ENCODE measurements at places on chromosomes 16 and 17.

- no peak for DNase-seq
- no peak overlapping the region for H3K27ac ChIP-seq
- no peaks in the 10 kb centered on the region for H3K27me3 ChIP-seq
- H3K4me1 ChIP-seq = no peaks in the 10 kb centered on the region
- no peaks in the 10 kb centered on the region for H3K36me3 ChIP-seq
These were observed 167.1 kb downstream of the HAPSTR1 start for GRCh38 chr16:9258423-9259051.

DNA sequence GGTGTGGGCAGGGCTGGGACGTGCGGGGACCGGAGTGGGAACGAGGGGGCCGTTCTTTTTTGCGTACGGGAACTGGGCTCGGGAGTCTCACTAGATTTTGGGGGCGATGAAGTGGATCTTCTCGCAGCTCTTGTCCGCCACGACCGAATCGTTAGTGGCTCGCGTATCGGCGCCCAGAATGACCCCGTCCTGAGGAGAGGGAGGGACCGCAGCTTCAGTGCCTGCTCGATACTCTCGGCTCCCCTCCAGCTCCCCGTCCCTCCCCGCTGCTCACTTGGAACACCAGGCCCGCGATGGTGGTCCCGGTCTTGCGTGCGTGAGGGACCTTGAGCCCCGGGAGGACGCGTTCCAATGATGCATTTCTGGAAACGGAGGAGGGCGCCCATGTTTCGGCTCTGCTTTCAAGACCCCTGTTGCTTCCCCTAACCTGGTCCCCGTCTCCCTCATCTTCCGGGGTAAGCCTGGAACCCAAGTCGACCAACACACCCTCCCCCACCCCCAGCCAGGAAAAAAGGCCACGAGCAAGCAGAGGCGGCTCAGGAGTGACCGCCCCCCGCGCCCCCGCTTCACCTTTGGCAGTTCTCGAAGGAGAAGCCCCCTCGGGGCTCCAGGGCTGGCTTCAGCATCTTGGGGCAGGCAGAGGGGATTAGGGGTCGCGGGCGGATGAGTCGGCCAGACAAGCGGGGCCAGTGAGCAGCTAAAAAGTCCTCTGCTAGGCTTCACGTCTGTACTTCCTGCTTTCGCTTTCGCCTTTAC is at the start of gene PSMB10:
TSS of gene PSMB10 (minus strand) at position 727 of the 756 bp plus-strand sequence. CDS start at position 626, 101 bp downstream.
- H3K36me3 ChIP-seq = peaks cover 18% of the 10 kb centered on the region
- H3K4me3 ChIP-seq = peak within 1 kb of the TSS; percentile 85
- peak within 1 kb of the TSS; percentile 88 for H3K27ac ChIP-seq

GRCh38 chr17:74862919-74863318 is 3.2 kb upstream of the GRIN2C start:
- no peak for DNase-seq
- peaks cover 12% of the 10 kb centered on the region for H3K27me3 ChIP-seq
- peaks cover 15% of the 10 kb centered on the region for H3K4me1 ChIP-seq
- H3K36me3 ChIP-seq = no peaks in the 10 kb centered on the region
- no peak overlapping the region for H3K27ac ChIP-seq
- H3K4me3 ChIP-seq = no peak overlapping the region

GRCh38 chr16:63614429-63614828 is 1507.4 kb downstream of the CDH11 start:
- no peak overlapping the region for H3K4me3 ChIP-seq
- no peaks in the 10 kb centered on the region for H3K4me1 ChIP-seq
- no peaks in the 10 kb centered on the region for H3K27me3 ChIP-seq
- no peak overlapping the region for H3K27ac ChIP-seq
- DNase-seq = no peak
